ENCODE measurements at places on chromosomes 11 and 22.

DNA sequence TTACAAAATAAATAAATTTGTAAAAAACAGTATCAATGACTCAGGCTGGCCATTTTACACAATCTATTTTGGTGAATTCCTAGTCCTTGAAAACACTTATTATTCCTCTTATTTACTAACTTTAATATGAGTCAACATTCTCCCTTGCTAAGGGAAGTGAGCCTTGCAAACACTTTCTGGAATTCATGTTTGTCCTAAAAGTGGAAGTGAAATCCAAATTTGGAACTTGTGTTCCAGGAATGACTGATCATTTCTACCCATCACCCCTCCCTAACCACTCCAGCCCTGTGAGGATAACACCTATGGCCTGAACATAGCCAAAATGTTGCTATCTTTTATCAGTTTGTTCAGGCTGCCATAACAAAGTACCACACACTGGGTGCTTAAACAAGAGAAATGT is 83.1 kb downstream of the OR5AK2 start:
- no peak for DNase-seq

- DNase-seq = no peak
Measured at GRCh38 chr11:67450796-67451657, 1.5 kb downstream of the GPR152 start.

DNA sequence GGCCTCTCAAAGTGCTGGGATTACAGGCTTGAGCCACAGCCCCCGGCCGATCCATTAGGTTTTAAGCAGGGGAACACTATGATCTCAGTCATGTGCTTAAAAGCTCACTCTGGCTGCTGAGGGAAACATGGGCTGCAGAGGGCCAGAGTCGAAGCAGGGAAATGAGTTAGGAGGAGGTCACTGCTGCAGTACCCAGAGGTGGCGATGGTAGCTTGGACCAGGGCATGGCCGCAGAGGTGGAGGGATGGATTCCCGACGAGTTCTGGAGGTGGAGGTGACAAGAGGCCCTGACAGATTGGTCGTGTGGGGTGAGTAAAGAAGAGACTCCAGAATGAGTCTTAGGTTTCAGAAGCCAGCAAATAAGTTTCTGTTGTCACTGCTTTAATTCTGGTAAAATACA is 54.4 kb upstream of the INCENP start:
- no peak for DNase-seq

DNA sequence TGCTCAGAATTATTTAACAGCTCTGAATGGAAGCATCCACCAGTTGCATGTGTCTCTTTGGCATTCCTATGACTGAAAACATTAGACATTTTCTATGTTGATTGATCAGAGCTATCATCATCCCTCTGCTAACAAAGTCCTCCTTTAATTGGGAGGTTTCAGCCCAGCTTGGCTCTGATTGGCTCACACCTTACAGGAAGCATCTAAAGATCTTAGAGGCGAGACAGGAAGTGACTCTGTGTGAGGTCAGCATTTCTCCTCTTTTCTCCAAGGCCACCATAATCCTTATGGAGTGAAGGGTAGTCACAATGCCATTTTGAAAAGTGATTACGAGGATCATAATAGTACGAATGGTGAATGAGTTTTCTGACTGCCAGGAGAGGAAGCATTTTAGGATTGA is 260.8 kb downstream of the MIAT start:
- DNase-seq = no peak

- DNase-seq = no peak
Measured at GRCh38 chr22:30232716-30233218, 13.8 kb downstream of the LIF start.

Measured in activated CD4-positive, CD25-positive, alpha-beta regulatory T cell treated with anti-CD3 and anti-CD28 coated beads, Interleukin-2, amount 50 U/mL, for 72 hours (primary cell).